ENCODE measurements at places on chromosomes 12 and 14.

DNA sequence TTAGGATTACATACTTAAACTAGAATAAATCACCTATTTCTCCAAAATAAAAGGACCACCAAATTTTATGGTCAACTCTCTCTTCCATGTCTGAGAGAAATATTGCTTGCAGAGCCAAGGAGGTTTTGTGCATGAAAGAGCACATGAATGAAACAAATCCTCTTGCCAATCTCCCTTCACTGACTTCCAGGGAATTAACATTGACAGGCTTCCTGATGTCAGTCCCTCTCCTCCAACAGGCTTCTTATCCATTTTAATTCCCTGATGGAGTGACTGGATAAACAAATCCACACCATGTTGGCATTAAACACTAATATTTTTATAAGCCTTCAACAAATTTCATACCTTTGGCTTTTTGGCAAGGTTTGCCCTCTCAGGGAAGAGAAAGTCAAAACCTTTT lies 45.3 kb upstream of the CNTN1 start:
- no peak for DNase-seq

- DNase-seq, result no peak
Measured at GRCh38 chr12:26688344-26688904, 144.6 kb downstream of the ITPR2 start.

DNA sequence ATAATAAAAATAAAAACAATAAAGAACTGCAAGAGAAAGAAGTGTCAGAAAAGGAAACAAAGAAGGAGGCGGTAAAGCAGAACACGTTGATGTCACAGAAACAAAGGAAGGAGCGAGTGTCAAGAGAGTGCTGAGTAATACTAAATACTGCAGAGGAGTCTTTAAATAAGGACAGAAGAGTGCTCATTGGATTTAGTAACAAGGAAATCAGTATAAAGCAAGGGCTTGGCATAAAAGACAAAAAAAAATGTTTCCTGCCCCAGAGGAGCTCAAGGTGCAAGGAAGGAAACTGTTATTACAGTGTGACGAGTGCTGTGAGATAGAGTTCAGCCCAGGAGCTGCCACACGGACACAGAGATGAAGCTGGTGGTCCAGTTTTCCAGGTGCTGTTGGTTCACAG lies 8.4 kb upstream of the TUBA1A start:
- no peak for DNase-seq

- no peak for DNase-seq
Measured at GRCh38 chr14:92443167-92443566, 70.4 kb upstream of the RIN3 start.

DNA sequence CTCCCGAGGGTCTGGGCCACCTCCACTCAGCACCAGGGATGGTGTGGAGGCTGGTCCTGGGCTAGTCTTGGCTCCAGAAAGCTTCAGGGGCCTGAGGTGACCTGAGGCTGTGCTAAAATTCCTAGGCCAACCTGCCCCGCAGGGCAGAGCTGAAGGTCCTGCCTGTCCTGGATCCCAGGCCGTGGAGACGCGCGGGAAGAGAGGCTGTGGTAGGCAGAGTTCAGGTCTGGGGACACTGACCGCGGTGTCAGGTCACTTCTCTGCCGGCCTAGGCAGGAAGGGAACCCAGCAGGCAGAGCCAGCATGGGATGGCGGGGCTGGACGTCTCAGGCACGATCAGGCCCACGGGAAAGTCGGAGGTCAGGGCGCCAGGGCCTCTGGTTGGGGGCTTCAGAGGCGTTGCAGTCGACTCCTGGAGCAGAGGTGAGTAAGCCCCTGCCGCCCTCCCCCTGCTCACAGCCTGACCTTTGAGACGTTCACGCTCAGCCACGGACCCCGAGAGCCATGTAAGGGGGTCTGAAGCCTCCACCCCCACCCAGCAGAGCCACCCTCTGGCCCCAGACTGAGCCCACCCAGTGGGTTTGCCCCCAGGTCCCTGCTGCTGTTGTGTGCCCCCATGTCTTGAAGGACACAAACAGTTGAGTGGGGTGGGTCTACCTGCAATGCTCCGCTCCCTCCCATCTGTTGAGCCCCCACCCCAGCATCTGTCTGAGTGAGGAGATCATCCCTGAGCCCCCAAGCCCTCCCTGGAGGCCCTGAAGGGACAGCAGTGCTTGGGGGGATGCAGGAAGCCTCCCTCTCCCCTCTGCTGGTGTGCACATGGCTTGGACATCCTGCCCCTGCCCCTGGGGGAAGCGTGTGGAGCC lies 142.7 kb downstream of the KIF26A start:
- DNase-seq, result no peak

GRCh38 chr12:122722387-122722786 lies 5.8 kb upstream of the HCAR3 start:
- no peak for DNase-seq

DNA sequence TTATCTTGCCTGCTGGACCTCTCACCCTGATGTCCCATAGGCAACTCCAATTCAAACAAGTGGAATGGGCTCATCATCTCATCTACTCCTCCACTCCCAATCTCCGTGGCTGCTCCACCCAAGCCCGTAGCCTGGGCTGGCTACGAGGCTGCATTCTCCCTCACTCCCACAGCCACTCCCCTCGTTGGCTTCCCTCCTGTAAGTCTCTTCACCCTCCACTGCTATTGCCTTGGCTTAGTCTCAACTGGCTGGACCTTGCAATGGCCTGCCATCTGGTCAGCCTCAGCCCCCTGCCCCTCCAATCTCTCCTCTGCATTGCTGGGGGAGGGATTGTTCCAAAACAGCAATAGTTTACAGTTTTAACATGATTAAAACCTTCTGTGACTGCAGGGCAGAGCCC lies 44.4 kb upstream of the PELI2 start:
- DNase-seq, result no peak

DNA sequence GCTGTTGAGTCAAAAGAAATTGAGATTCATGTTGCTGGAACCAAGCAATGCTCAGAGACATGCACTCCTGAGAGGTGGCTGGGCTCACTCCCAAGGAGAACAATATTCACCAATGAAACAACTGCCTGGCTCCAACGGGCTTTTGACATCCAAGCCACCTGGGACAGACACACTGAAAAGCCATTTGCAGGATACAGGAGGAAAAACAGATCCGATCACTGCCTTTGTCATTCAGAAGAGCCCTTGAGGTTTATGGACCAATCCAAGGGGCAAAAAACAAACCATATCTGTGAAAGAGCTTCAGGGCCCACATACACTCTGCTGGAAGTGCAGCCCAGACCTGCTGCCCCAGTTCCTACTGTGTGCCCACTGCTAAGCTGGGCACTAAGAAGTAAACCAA lies 277.5 kb downstream of the NUAK1 start:
- DNase-seq, result no peak

DNA sequence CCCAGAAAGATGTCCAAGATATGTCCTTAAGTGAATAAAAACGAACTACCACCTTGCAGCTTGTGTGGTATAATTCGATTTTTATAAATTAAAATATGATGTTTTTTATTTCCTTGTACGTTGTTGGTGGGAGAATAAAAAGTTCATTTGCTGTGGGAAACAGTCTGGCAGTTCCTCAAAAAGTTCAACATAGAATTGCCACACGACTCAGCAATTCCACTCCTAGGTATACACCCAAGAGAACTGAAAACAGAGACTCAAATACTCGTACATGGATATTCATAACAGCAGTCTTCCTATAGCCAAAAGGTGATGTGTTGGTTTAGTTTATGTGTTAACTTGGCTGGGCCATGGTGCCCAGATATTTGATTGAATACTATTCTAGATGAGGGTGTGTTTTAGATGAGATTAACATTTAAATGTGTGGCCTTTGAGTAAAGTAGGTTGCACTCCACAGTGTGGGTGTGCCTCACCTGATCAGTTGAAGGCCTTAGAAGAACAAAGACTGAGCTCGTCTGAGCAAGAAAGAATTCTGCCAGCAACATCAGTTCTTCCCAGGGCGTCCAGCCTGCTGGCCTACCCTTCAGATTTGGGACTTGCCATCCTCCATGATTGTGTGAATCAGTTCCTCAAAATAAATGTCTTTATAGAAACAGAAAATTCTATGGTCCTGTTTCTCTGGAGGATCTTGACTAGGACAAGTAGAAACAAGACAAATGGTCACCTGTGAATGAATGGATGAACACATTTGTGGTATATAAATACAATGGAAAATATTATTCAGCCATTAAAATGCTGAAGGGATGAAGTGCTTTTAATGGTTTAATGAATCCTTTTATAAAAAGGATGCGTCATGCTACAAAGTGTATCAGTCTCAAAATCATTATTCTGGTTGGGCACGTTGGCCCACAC lies 5.1 kb upstream of the DENR start:
- DNase-seq, result no peak

Measured in choroid plexus epithelial cell (primary cell).